ENCODE measurements at places on chromosomes 1 and 21.

DNA sequence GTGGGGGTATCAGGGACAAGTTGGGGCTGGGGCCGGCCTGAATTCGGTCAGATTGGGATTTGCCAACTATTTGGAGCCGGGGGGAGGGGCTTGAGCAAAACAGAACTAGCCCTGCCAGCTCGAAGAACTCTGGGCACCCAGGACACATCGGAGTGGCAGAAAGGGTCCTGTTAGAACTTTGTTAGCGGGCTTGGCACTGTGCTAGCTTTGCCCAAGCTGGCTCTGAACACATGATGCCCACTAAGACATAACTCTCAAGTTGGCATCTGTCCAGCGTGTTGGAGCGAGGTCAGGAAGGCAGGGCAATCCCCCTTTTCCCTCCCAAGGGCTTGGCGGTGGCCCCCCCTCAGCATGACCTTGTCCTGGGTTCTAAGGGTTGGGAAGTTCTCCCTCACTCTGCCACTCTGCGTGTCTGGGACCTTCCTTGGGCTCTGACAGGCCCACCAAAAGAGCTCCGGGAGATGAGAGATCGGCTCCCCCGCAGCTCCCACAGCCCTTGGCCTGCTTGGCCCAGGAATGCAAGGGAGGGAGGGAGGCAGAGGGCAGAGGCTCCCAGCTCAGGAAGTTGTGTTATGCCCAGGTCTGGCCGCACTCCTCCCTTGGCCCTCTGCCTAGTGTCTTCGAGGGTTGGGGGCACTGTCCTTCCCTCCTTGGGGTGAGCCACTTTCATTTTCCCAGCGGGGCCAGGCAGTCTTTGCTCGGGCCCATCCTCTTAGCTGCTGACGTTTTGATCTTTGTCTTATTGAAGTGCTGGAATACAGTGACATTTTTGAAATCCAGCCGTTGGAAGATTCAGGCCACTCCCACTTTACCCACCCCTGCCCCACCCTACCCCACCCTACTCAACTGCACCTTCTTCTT, 1.2 kb downstream of the LMNA start:
- DNase-seq = no peak

- no peak for DNase-seq
These were observed 69.9 kb downstream of the EPB41 start for GRCh38 chr1:28984311-28984684.

GRCh38 chr1:107100331-107100984, 40.4 kb upstream of the NTNG1 start:
- no peak for DNase-seq

DNA sequence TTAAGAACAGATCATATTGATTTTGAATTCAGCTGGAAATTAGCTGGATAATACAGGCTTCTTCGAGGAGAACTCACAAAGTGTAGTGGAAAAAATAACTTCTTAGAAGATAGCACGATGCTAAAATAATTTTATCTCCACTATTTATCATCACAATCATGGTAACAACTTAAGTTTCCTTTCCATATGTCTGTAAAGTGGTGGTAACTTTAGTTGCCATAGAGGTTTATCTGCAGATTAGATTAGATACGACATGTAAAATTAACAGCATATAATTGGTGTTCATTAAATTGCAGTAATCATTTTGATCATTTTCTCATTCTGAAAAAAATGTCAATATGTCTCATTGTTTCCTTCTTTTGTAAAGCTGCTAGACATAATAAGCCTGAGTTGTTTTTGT, 921.5 kb downstream of the KCNT2 start:
- DNase-seq = no peak

GRCh38 chr21:41768437-41769042, 1.7 kb upstream of the RIPK4 start:
- no peak for DNase-seq

DNA sequence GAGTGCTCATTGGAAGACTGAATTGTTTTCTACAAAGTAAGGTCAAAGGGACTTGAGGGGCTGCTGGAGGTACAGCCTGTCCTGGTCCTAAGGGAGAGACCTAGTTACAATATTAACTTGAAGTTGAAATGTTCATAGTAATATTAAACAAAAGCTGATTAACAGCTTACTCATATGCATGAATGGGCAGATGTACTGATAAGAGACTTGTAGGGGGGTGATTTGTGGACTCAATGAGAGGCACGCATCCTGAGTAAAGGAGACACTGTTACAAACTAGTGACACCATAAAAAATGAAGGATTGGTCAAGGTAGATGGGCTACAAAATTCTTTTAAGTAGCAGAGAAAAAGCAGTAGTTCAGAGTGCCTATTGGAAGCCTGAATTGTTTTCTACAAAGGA, 2.7 kb downstream of the HSD11B1 start:
- DNase-seq = no peak

DNA sequence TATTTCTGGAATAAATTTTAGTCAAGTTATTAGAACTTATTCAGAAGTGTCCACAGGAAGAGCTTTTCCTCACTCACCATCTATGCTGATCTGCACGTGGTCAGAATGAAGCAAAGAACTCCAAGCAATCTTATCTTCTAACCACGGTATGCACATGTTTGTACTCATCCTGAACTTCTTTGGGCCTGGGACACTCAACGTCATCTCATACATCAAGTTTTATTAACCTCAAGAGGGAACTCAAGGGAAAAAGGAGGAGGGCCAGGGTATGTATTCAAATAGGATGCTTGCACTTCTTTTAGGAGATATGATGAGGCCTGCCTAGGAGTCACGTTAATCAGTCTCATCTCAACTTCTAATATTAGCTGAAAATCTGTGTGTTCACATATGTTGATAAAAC, 142.5 kb downstream of the C1orf94 start:
- DNase-seq = no peak
